ENCODE measurements at places on chromosomes 6 and 20.

- no peak for DNase-seq
Observed at GRCh38 chr6:136466777-136467176, 83.4 kb downstream of the MAP7 start.

GRCh38 chr6:122654012-122654411, 43.8 kb downstream of the PKIB start:
- DNase-seq: no peak

DNA sequence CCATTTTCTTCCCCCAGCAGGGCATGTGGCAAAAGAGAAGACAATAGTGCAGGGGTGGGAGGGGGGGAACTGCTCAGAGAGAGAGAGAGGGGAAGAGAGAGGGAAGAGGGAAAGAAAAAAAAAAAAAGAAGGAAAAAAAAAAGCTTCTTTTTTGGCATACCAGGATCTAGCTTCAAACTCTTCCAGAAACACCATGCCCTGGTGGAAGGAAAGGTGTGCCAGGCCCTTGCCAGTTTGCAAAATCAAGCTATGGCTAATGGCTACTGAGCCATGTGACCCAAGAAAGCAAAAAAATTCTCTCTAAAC, 326 bp downstream of the ZMYND8 start:
- no peak for DNase-seq

- DNase-seq: no peak
Observed at GRCh38 chr6:43242908-43243663, at the start of gene TTBK1. Gene TTBK1 (plus strand): TSS chr6:43243481. CDS start chr6:43246661, 3,180 bp downstream.

DNA sequence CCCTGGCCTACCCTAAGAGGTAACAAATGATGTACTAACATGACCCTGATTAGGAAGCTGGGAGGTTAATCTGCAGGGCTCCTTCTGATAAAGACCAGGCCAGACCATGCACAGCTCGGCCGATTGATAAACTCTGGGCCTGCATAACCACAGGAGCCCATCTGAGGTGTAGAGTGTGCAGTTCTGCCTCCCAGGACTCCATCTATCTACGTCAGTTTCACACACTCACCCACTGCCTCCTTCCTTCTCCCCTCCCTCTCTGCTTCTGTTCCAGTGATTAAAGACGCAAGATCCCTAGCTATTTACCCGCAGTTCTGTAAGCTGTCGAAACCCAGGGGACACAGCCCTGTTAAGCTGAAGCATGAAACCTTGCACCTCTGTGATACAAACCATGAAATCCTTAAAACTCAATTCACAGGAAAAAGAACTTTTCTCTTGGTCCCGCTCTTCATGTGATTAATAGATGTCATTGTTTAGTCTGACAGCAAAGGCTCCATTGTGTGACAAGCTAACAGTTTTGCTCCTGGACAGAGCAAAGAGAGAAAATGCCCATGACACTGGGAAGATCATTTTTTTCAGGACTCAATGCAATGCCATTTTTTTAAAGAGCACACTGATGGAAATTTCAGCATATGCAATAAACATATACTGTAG, 470.6 kb downstream of the MAFB start:
- no peak for DNase-seq

GRCh38 chr20:62085206-62085605, 19.5 kb upstream of the TAF4 start:
- DNase-seq: no peak

- no peak for DNase-seq
Observed at GRCh38 chr6:32337186-32337805, 34.4 kb downstream of the TSBP1 start.

- DNase-seq: no peak
Observed at GRCh38 chr6:332671-333070, 40.4 kb downstream of the DUSP22 start.
